ENCODE measurements at places on chromosomes 5 and 9. TPM values are rescaled to one million over a fixed set of nuclear protein-coding genes. Genes with fewer than 3 reads are reported as not detected.
A peak's percentile ranks its signal among the peaks of the same experiment; 100 is the strongest.

MYOT gene
- total RNA-seq, result 11.0 TPM

LHX3 gene
- total RNA-seq, result not detected

FYB1 gene
- total RNA-seq, result 17.9 TPM

CYLC2 gene
- not detected for total RNA-seq

DNA sequence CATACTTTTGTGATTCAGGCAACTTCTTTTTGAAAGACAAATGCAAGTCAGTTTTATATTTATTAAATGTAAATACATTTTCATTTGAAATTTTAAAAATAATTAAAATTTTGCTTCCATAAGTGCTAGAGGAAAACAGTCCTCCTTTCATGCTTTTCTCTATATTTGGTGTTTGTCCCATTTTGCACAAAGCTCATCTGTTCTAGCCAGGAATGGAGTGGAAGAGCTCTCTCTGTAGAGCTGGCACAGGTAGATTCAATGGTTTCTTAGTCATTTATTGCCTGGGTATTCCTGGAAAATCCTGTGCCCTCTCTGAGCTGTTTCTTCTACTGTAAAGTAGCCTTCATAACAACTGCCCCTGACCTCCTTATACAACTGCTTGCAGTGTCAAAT is 267.6 kb upstream of the HAPLN1 start:
- DNase-seq, result no peak
- no peaks in the 10 kb centered on the region for H3K4me1 ChIP-seq
- no peaks in the 10 kb centered on the region for H3K27me3 ChIP-seq
- H3K36me3 ChIP-seq, result no peaks in the 10 kb centered on the region
- H3K4me3 ChIP-seq, result no peak overlapping the region

DNA sequence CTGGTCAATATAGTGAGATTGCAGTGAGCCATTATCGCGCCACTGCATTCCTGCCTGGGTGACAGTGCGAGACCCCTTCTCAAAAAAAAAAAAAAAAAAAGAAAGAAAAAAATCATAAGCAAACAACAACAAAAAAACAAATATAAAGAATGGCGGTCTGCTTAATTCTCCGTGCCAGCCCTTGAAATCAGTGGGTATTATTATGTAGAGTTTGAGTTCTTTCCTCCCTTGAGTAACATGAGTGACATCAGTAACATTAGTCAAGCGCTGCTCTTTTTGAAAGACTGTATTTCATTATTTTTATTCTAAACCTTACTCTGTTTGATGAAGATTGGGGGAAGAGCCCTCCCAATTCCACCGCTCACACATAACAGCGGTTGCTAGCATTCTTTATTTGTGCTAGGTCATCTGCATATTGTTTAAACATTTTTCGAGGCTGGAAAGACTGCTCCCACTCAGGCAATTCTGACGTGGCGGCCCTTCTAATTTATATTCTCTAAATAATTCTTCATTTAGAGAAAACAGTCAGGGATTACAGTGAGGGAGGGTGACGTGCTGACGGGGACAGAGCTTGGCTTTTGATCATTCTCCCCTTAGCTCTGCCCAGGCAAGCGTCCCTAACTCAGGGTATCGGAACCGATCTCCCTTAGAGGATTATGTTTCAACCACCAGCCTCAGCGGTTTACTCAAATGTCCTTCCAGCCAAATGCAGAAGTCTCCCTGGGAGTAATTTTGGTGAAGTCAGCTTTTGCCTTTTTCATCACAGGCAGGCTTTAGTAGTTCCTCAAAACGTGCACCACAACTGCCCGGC is 860 bp upstream of the MARCHF6 start:
- DNase-seq, result no peak
- peak overlapping the region; percentile 97 for H3K4me3 ChIP-seq
- H3K4me1 ChIP-seq, result no peaks in the 10 kb centered on the region
- peak overlapping the region; percentile 95 for H3K27ac ChIP-seq
- no peaks in the 10 kb centered on the region for H3K27me3 ChIP-seq

DNA sequence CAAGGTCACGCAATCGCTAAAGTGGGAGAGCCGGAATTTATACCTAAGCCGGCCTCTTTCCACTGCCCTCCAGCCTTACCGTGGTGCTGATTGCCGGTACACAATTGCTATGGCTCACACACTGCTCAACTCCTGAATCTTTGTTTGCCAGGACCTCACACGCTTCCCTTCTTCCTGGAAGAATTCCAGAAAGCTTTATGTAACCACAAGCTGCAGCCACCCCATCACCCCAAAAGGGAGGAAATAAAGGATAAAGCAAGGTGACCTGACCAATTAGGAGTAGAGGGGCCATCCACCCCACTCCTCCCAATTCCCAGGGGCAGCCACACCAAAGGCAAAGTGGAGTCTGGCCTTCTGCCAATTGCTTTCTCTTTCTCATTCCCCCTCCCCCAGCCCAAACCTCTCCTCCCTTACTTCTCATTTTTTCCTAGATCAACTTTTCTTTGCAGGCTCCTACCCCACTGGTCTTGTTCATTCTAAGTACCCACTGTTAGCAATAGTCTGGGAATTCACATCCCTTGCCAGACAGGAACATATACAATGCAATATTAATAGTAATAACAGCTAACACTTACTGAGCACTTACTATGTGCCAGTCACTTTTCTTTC is 18.0 kb upstream of the CDC23 start:
- no peaks in the 10 kb centered on the region for H3K36me3 ChIP-seq
- no peak for DNase-seq
- H3K4me1 ChIP-seq, result peaks cover 7% of the 10 kb centered on the region
- H3K4me3 ChIP-seq, result no peak overlapping the region

DNA sequence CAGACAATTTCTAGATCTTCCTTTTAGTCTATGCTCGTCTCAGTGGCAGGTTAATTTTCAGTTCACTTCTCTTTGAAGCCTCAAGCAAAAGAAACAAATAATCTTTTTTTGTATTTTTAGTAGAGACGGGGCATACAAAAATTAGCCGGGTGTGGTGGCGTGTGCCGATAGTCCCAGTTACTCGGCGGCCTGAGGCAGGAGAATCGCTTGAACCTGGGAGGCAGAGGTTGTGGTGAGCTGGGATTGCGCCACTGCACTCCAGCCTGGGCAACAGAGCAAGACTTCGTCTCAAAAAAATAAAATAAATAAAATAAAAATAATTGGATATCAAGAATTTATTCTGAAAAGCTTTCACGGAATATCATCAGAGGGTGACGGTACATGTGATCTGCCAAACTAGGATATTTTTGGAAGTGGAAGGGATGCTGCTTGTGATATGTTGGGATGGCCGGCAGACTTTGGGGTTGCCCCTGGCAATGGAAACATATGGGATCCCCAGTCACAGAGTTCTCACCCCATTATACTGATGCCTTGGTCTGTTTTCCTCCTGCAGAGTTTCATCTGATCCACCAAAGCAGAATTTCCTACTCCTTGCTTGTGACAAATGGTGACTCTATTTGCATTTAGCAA is 7.6 kb upstream of the LCP2 start:
- no peaks in the 10 kb centered on the region for H3K36me3 ChIP-seq
- H3K4me3 ChIP-seq, result no peak overlapping the region
- H3K4me1 ChIP-seq, result peaks cover 5% of the 10 kb centered on the region
- H3K27me3 ChIP-seq, result no peaks in the 10 kb centered on the region
- H3K27ac ChIP-seq, result no peak overlapping the region
- no peak for DNase-seq

- peak overlapping the region; percentile 98 for H3K27ac ChIP-seq
- H3K4me1 ChIP-seq, result peaks cover 28% of the 10 kb centered on the region
- no peaks in the 10 kb centered on the region for H3K36me3 ChIP-seq
- DNase-seq, result peak; percentile 48
- H3K27me3 ChIP-seq, result no peaks in the 10 kb centered on the region
Observed at GRCh38 chr9:133122935-133123611, 2.0 kb upstream of the RALGDS start.

DNA sequence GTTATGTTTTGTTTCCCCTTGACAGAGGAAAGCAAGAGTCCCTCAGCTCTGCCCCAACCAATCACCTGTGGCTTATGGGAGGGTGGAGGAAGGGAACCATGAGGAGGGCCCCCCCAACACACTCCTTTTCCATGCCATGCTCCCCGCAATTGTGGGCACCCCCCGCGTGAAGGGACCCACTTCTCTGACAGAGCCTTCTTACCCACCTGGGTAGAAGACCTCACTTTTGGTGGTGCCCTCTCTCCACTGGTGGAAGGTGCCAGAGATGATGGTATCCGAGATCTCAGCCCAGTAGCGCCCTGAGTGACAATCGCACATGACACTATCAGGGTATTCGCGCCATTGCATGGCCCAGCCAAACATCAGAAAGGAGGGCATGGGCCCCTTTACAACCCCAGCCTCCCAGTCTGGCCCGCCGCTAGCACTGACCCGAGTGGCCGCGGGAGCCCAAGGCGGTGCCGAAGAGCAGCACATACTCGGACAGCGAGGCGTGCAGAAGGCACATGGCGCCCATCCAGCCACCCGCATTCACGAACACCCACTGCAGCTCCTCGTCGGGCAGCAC is 714 bp downstream of the SIGMAR1 start:
- peak overlapping the region; percentile 82 for H3K4me3 ChIP-seq
- H3K27me3 ChIP-seq, result no peaks in the 10 kb centered on the region
- peak overlapping the region; percentile 90 for H3K27ac ChIP-seq
- no peaks in the 10 kb centered on the region for H3K36me3 ChIP-seq

DNA sequence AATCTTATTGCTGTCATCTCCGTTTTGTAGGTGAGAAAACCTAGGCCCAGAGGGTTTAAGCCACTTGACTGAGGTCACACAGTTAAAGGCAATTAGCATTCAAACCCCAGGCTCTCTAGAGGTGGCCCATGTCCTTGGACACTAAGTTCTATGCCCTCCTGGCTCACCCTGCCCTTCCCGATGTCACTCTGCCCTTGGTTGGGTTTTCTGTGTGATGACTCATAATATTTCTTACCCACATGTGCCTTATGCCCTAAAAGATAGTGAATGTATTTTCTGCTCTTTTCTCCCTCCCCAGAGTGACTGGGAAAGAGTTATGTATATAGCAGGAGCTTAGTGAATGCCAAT is 174.5 kb upstream of the PITX1 start:
- H3K4me3 ChIP-seq, result no peak overlapping the region
- H3K27me3 ChIP-seq, result no peaks in the 10 kb centered on the region
- no peak for DNase-seq
- H3K4me1 ChIP-seq, result no peaks in the 10 kb centered on the region
- no peak overlapping the region for H3K27ac ChIP-seq

DNA sequence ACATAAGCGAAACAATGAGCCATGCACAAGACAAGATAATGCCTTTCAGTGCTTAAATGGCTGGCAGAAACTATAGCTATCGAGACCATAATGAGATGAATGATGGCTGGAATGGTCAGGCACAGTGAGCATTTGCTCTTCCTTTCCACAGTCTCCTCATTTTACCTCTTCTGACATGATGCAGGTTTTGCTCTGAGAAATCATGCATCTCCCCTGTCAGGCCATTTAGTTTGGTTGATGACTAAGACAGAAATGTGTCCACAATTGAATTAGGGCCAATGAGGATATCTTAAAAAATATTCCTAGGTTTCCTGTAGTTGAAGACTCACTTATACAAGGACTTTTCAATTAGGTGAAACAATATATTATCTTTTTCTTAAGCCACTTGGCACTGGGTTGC is 475.1 kb downstream of the TMEM232 start:
- H3K27me3 ChIP-seq, result no peaks in the 10 kb centered on the region
- H3K27ac ChIP-seq, result no peak overlapping the region
- no peaks in the 10 kb centered on the region for H3K4me1 ChIP-seq
- no peak overlapping the region for H3K4me3 ChIP-seq
- no peaks in the 10 kb centered on the region for H3K36me3 ChIP-seq

- H3K27me3 ChIP-seq, result no peaks in the 10 kb centered on the region
- no peaks in the 10 kb centered on the region for H3K36me3 ChIP-seq
- DNase-seq, result no peak
- H3K4me3 ChIP-seq, result no peak overlapping the region
- no peak overlapping the region for H3K27ac ChIP-seq
Observed at GRCh38 chr5:133509742-133510079, 102.6 kb downstream of the FSTL4 start.

DNA sequence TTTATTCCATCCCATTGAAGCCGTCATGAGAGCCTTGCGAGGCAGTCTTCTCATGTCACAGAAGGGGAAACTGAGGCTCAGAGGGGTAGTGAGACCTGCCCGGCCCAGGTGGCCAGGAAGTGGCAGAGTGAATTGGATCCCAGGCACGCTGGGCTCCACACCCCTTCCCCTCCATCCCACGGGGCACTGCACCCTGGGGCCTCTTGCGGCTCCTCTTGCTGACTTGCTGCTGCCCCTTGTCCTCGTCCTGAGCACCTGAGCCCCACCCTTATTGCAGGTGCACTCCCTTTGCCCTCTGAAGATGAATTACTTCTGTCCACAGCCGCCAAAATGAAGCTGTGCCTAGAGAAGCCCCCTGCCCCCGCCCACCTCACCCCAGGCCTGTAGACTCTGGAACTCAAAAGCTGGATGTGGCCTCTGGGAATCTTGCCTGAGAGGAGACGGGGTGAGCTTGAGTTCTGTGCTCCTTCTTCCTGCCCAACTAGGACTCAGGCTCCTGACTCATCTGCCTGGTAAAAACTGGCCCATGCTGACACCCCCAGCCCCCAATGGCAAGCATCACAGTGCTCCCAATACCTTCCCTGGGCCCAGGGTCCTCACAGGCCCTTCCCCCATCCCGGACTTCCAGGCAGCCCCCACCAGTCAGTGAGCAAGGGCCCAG is 6.4 kb downstream of the NEURL1B start:
- no peak overlapping the region for H3K27ac ChIP-seq
- H3K27me3 ChIP-seq, result no peaks in the 10 kb centered on the region
- H3K4me1 ChIP-seq, result no peaks in the 10 kb centered on the region
- H3K4me3 ChIP-seq, result no peak overlapping the region
